Lower lobe of right lung (tissue), 2 donors: ENCODE measurements at places on chromosomes 11 and 22. TPM values are rescaled to one million over a fixed set of nuclear protein-coding genes. Genes with fewer than 3 reads are reported as not detected.

DNA sequence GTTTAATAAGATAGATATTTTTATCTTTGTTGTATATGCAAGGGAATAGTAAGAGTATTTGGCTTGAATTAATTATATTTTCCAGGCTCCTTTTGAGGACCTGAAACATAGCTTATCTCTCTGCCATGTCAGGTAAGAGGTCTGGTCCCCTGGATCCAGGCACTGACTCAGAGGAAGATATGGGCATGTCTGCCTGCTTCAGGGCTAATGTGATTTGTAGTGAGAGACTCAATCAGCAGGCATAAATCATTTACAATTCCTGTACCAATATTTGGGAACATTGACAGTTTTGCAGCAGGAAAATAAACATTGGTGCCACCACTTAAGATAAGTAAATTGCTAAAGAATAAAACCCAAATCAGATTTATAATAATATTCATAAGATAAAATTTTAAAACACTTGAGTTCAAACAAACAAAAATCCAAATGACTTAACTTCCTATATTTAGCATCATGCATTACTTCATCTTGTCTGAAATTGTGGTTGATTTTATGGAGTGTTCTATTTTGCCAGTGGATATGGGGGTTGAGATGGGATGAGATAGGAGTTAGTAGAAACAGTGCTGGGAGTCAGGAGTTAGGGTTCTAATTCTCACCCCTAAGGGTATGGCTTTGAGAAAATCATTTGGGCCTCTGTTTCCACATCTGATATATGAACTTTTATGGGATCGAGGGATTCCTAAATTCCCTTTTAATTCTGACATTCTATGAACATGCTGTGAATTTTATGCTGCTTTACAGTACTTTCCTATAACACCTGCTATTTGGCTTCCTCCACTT lies 5.1 kb upstream of the CALCA start:
- no peak for DNase-seq

DNA sequence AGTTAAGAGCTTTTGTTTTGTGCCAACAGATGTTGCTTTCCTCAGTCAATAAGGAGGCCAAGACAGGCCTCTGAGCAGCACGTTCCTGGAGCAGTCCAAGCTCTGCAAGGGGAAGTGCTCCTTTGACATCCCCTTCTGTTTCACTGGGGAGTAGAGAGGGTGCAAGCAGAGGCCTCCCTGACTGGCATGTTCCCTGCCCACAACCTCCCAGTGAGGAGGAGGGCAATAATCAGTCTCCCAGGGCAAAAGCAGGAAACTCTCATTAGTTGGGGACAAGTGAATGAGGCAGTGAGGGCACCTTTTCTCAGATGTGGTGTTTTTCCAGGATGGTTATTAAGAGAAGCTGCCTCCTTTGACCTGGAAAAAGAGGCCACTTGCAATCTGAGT lies 79.5 kb upstream of the ZBED5 start:
- DNase-seq, result no peak

- no peak for DNase-seq
Measured at GRCh38 chr11:109109571-109110315, 312.2 kb upstream of the C11orf87 start.

Gene GUCY1A2
- total RNA-seq, result 23.5 TPM

- no peak for DNase-seq
Measured at GRCh38 chr22:47247579-47248240, 485.3 kb downstream of the TBC1D22A start.

DNA sequence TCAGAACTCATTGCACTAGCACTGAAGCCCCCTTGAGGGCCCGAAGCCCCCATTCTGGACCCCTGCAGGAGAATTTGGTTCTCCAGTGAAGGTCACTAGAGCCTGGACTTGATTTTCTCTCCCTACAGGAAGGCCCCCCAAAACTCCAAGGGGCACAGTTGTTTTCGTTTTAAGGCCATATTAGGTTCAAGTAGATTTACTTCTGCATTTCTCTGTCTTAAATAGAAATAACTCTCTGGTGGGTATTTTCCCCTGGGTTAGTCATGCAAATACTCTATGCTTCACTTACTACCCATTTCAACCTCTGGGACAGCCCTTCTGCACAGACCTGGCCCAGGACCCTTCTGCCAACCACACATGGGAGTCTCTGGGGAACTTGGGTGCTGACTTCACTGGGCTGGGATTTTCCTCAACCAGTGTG lies 41.6 kb downstream of the WEE1 start:
- no peak for DNase-seq

DNA sequence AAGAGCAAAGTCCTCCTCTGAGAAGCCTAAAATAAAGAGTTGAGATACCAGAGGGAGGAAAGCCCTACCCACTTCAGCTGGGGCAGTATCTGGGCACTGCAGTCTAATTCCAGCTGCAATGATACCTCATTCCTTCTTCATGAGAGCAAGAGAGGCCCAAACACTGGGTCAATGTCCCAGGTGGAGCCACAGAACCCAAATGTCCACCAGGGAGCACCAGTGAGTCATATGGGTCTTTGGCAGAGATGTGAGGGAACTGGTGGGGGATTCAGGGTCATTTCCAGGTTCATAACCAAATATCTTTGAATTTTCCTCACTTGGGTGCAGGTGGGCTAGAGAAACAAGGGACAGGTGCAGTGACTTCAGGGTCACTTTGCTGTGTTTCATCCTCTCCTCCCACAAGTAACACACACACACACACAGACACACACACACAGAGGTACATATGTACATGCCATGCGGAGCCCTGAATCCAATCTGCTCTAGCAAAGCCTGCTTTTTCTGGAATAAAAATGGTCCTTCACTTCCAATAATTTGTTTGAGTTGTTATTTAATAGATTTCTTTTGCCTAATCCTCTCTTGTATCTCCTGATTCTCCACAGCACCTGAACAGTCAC lies 585.4 kb downstream of the SOX6 start:
- DNase-seq, result peak; percentile 49

Gene ASCC2
- 65.4 TPM for total RNA-seq

DNA sequence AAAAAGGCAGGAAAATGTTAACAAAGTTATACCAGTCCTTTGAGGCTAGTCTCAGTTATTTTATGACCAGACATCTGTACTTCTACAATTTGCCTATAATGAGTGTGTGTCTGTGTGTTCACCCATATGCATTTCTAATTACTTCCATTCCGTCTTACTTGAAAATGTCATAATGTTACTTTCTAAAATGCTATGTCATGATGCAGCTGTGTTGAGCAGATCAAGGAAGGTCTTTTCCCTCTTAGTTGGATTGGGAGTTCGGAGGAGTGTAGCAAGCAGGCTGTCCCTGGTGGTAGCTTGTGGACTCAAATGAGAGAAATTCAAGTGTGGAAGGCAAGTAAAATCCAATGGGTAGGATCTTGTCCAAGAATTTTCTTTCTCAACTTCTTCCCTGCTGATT lies 3.0 kb downstream of the SNX19 start:
- no peak for DNase-seq

- peak; percentile 44 for DNase-seq
Measured at GRCh38 chr22:48450188-48450825, 1377.4 kb downstream of the BRD1 start.

- no peak for DNase-seq
Measured at GRCh38 chr11:125627236-125627910, 2.4 kb downstream of the CHEK1 start.

DNA sequence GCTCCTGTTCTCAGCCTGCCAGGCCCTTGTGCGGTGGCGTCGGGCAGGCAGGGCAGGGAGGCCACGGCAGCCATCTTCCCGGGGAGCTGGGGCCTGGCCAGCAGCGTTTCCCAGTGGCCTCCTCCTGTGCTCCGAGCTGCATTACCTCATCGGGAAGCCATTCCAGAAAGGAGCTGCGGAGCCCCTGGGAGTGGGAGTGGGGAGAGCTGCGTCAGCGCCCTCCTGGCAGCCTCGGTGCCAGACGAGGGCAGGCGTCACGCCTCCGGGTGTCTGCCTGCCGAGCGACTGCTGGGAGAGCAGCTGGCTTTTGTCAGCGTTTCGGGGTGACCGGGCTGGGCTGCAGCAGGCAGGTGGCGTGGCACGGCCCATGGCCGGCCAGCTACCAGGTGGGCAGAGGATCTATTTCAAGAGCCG lies 30.9 kb upstream of the WNT7B start:
- peak; percentile 69 for DNase-seq

DNA sequence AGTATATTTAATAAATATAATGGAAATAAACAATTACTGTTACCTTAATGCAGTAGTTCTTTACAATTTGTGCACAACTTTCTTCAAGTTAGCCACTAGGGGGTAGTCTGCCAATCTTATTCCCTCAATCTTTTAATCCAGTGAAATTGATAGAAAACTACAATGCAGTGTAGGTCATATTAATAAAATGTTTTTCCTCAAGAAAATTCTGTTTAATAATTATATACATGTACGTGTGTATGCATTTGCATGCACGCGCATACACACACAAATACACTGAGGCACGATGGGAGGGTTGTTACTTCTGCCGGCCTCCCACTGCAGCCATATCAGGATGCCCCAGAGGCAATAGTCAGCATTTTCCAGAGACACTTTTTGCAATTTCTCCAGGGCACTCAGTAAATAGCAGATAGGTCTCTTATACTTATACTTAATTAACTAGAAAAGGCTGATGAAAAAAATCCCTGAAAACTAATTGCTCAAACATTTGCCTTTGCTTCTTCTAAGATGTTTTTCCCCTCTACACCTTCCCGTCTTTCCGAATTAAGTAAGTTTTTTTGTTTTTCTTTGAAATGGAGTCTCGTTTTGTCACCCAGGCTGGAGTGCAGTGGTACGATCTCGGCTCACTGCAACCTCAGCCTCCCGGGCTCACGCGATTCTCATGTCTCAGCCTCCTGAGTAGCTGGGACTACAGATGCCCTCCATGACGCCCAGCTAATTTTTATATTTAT lies 3.1 kb downstream of the GAB2 start:
- DNase-seq, result no peak

GRCh38 chr22:26768952-26769351 lies 111.6 kb downstream of the MIAT start:
- no peak for DNase-seq

- no peak for DNase-seq
Measured at GRCh38 chr22:41479671-41480396, 10.9 kb downstream of the ACO2 start.

GRCh38 chr11:121240650-121241303 lies 51.8 kb upstream of the SC5D start:
- DNase-seq, result no peak

GRCh38 chr11:18046116-18046777 lies at the start of gene TPH1:
Gene TPH1, minus strand, starts transcription at chr11:18046269. Its CDS starts 5,507 bp downstream, at chr11:18040762.
- DNase-seq, result peak; percentile 67

Gene PATE2
- not detected for total RNA-seq

DNA sequence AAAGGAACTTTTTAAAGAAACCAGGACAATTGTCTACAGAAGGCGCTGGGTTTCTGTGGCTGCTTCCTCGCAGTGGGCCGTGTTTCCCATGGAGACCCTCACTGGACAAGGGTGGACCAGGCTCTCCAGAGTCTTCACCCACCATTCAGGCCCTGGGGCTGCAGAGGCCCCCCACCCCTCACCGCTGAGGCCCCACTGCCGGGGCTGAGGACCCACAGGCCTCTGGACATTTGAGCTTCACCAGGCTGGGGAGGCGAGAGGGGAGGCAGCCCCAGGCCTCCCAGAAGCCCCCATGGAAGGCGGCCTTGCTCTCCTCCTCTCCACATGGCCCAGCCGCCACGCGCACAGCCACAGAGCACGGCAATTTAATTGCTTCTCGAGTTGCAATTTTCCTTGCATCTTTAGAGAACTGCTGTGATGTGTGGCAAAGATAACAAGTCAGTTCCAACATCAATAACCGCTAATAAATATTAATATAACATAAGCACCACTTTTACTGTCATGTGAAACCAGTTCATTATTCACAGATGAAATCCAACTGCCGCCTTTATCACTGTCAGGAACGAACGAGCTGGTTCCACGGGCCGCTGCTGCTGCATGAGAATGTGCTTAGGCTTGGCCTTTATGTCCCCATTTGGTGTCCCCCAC lies 81.0 kb downstream of the PHF21B start:
- DNase-seq, result peak; percentile 32

Gene PANX2
- total RNA-seq, result 2.5 TPM

DNA sequence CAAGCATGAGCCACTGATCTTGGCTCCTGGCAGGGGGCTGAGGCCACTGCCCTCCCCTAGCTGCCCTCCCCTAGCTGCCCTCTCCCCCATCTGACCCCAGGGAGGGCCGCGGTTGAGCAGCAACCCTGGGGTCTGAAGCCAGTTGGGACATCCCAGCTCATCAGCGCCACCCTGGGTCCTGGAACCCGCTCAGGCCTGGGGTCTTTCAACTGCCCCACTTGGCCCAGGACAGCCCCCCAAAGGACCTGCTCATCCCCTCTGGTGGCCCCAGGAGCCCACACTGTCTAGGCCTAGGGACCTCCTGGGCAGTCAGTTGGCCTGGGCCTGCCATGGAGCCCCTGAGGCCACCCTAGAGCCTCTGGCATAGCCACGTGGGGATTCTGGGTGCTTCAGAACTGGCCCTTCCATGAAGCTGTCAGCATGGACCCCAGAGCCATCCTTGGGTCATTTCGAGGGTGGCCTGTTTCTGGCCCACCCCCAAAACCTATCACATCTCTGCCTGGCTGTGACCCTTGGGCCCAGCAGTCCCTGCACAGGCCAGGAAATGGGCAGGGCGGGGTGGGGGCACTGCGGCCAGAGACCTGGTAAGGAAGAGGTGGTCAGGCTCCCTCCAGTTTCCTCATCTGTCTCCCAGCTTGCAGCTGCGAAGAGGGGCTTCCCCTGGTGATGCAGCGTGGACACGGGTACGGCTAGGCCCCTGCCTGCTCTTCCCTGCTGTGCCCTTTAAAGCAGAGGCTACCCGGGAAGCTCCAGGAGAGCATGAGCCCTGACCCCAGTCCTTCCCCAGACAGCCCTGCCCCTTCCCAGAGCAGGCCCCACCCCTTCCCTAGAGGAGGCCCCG lies 37.9 kb downstream of the MUC2 start:
- DNase-seq, result peak; percentile 33

- DNase-seq, result no peak
Measured at GRCh38 chr22:28574159-28574788, 105.4 kb downstream of the TTC28 start.

GRCh38 chr11:35721651-35722282 lies 59.2 kb downstream of the TRIM44 start:
- no peak for DNase-seq

Gene SPINDOC
- 21.7 TPM for total RNA-seq

DNA sequence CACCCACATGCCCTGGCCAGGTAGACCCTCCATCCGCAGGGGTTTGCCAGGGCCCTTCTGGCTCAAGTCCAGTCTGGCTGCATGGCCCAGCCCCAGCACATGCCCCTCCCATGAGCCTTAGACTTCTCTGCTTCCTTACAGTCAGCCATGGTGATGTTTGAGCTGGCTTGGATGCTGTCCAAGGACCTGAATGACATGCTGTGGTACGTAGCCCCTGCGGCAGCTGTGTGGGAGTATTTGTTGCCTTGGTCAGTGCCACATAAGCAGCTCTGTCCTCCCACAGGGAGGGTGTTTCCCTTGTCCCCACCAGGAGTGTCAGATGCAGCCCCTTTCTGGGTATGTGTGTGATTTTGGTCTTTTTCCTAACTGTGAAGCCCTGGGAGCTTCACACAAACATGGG lies 17.5 kb downstream of the CDC45 start:
- DNase-seq, result no peak

DNA sequence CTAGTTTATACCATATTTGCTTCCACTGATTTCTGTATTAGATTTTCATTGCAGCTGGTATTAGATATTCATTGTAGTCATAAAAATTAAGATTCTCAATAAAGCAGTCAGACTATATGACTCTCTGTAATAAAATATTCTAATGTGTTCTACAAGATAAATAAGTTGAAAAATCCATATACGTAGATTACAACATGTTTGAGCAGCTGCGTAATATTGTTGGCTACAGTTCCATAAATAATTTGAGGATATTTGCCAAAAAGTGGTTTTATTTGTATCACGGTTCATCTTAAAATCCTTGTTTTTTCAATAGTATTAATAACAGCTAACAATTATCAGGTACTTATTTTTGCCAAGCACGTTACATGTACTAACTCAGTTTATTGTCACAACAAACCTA lies 668.6 kb upstream of the CCDC90B start:
- DNase-seq, result no peak

GRCh38 chr11:116557282-116557681 lies 215.5 kb downstream of the BUD13 start:
- DNase-seq, result no peak
